ENCODE measurements at places on chromosomes 11 and 22. TPM values are rescaled to one million over a fixed set of nuclear protein-coding genes. Genes with fewer than 3 reads are reported as not detected.

Gene PATZ1
- 11.9 TPM for total RNA-seq

Gene CAT
- 47.6 TPM for total RNA-seq

Gene PRODH
- total RNA-seq, result 3.0 TPM

Gene APOL1
- 25.6 TPM for total RNA-seq

Gene FOLR1
- 0.22 TPM for total RNA-seq

Gene KCNQ1OT1
- 0.57 TPM for total RNA-seq

Gene GDPD4
- total RNA-seq, result not detected

Gene MRGPRX4
- total RNA-seq, result not detected

Gene CRYBB3
- not detected for total RNA-seq

Gene DSCAML1
- 1.2 TPM for total RNA-seq

DNA sequence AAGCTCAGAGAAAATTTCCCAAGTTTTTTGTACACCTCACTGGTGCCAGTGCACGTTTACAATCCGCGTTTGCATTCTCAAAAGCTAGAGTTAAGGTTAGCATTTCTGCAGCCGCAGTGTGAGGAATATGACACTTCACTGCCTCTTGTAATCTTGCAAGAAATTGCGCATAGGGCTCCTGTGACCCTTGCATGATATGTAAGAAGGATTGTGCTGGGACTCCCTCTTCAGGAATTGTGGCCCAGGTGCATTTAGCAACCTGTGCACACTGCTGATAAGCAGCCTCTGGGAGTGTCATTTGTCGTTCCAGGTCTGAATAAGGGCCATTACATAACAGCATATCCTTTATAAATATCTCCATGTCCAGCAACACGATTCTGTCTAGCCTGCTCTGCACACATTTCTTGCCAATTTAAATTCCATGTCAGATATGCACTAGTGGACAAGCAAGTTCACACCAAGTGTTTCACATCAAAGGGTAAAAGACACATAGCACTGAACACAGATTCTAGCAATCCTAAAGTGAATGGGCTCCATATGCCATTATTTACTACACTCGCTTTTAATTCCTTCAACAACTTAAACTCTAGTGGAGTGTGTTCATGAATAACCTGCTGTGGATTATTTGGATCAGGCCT is 69.2 kb upstream of the INCENP start:
- DNase-seq, result no peak

DNA sequence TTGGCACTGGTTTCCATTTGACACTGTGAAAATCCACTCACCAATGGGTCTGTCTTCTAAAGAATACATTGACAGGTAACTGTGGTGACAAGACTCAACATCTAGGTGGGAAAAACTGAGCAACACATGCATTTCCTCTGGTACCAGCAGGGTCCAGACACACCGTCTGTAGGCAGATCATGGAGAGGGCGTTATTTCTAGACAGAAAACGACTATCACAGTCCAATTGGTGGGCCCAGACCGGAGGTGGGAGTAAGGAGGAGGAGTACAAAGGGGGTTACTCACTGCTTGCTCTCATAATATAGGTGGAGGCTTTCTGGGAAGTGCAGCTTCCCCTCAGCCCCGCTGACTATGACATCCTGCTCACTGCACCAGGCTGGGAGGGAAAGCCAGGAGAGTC is 9.9 kb downstream of the OVCH2 start:
- no peak for DNase-seq

- DNase-seq, result no peak
Observed at GRCh38 chr11:12694183-12694531, 19.9 kb downstream of the TEAD1 start.

DNA sequence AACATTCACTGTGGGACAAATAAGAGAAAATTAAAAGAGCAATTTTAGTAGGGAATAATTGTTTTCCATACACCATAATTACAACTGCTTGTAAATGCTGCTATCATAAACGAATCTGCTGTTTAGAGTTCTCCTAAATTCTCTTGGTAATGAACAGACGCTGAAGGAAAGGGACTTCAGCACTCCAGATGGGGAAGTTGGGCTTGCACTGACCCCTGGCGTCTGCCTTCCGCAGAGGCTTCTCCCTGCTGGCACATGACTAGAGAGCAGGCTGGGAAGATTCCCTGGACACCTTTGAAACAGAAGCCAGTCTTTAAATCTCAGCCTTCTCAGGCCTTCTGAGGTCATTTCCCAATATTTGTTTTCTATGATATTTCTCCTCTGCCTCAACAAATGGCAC is 84.1 kb downstream of the NXPE2 start:
- no peak for DNase-seq

GRCh38 chr11:72239849-72240460 is 4.0 kb downstream of the PHOX2A start:
- DNase-seq, result no peak

DNA sequence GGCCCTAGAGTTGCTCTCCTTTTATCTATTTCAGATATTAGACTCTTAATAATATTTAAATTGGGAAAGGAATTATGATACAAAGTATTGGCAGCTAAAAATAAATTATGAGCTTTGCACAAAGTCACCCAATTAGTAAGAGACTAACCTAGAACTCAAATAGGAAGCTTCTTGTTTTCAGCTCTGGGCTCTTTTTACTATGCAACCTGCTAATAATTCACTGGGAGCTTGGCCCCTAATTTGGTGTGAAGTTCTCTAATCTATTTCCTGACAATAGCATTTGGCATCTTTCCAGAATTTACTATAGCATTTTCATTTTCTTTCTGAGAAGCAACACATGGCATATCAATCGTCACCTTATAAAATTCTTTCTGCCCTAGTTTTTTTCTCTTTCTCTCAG is 727.7 kb upstream of the ANO5 start:
- no peak for DNase-seq

- DNase-seq, result no peak
Observed at GRCh38 chr11:46874586-46874985, 28.5 kb upstream of the CKAP5 start.

- no peak for DNase-seq
Observed at GRCh38 chr22:32627091-32627490, 152.5 kb downstream of the FBXO7 start.

DNA sequence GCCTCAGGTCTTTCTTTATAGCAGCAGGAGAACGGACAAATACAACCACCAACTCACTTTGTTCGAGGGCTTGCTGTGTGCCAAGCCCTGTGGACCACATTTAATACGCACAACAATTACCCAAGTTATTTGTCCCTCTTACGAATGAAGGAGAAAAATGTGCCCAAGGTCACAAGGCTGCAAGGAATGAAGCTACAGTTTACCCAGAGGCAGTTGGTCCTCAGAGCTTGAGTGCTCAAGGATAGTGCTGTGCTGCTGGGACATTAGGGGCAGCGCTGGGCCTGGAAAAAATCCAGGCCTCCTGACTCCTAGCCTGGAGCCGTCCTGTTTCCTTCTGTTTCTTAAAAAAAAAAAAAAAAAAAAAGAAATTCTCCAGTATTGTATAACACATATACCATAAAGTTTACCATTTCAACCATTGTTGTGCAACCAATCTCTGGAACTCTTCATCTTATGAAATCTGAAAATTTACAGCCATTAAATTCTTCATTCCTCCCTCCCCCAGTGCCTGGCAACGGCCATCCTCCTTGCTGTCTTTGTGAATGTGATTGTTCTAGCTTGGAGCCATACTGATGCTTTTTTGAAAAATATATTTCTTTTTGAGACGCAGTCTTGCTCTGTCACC is 1.0 kb upstream of the C11orf86 start:
- no peak for DNase-seq

GRCh38 chr11:19208181-19208580 is 6.4 kb upstream of the CSRP3 start:
- no peak for DNase-seq

DNA sequence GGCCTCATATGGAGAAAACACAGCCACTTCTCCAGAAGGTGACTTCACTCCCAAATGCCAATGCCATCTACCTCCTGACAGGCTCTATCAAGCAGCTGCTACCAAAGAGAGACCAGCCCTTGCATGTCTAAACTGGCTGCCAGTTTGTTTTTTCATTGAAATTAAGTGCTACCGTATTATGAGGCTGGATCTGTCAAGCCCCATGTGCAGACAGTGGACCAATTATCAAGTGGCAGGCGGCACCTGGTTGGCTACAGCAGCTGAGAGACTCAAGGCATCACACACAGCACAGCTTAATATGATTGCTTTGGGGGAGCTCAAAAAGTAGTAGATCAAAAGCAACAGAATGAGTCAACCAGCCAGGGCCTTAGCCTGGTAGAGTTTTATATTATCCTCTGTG is 1293.0 kb upstream of the TENM4 start:
- DNase-seq, result no peak

GRCh38 chr11:33667819-33668467 is 32.7 kb downstream of the C11orf91 start:
- no peak for DNase-seq

DNA sequence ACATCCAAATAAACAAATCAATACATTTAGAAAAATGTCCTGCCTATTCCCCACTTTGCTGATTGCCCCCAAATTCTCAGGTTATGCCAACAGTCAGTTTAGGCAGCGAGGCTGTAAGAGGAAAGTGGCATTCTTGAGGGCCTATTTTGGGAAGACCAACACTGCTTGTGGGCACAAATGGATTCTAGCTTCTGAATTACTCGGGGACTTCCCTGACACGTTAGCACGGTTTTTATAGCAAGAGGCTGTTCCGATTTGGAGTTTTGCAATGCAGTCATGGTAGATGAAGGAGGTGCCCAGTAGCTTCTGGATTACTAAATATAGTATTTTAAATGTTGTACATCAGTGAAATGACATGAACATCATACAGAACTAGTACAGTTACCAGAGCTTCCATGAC is 13.1 kb downstream of the RCN1 start:
- DNase-seq, result no peak

DNA sequence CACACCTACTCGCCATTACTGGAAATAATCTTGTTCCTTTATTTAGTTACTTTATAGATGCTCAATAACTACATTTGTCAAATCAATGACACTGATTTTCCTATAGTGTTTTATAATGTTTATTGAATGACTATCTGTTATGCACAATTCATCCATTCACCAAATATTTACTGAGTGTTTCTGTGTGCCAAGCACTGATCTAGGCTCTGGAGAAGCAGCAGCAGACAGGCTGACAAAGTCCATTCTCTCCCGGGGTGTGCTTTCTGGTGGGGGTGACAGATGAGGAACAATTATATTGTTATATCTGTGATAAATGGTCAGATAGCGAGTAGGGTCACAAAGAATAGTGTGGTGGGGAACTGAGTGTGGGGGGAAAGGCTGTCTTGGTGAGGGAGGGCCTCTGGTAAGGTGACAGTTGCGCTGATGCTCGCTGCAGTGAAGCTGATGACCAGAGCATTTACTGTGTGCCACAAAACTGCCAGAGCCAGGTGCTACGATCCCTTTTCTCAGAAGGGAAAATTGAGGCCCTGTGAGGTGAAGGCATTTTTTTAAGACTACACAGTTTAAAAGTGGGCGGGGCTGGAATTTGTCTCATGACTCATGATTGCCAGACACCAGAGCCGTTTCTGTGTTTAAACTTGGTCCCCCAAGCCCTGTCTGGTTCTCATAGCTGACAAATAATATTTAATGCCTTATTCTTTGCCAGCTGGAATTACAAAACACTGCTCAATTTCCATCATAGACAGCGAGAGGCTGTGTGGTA is 10.2 kb downstream of the PACS1 start:
- DNase-seq, result no peak

DNA sequence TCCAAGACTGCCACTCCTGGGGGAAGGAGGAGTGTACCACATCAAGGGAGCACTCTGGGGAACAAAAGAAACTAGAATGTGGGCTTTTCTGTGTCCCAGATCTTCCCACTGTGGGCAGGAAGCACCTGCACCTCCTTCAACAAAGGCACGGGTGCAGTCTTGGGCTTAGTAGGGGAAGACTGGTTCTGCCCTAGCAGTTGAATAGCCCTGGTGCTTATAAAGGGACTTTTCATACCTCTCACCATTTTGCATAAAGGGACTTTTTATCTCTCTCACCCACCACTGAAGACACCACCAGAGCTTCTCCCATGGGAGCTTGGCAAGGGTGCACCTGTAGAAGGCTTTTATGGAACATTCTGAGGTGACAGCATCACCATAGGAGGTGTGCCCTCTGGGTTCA is 65.8 kb upstream of the MS4A8 start:
- DNase-seq, result no peak

- no peak for DNase-seq
Observed at GRCh38 chr11:44680982-44681597, 45.7 kb upstream of the TSPAN18 start.

DNA sequence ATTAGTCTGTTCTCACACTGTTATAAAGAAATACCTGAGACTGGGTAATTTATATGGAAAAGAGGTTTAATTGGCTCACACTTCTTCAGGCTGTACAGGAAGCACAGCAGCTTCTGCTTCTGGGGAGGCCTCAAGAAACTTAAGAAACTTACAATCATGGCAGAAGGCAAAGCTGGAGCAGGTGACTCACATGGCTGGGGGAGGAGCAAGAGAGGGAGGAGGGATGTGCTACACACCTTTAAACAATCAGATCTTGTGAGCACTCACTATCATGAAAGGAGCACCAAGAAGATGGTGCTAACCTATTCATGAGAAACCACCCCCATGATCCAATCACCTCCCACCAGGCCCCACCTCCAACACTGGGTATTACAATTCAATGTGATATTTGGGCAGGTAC is 381.6 kb downstream of the ETS1 start:
- DNase-seq, result no peak

DNA sequence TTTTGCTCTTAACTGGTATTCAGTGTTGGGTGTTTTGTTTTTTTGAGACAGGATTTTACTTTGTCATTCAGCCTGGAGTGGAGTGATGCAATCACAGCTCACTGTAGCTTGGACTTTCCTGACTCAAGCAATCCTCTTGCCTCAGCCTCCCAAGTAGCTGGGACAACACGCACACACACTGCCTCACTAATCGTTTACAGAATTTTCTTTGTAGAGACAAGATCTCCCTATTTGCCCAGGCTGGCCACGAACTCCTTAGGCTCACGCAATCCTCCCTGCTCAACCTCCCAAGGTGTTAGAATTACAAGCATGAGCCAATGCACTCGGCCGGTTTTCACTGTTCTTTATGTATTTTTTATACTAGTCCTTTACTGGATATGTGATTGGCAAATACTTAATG is 51.0 kb upstream of the IGLL5 start:
- DNase-seq, result no peak

DNA sequence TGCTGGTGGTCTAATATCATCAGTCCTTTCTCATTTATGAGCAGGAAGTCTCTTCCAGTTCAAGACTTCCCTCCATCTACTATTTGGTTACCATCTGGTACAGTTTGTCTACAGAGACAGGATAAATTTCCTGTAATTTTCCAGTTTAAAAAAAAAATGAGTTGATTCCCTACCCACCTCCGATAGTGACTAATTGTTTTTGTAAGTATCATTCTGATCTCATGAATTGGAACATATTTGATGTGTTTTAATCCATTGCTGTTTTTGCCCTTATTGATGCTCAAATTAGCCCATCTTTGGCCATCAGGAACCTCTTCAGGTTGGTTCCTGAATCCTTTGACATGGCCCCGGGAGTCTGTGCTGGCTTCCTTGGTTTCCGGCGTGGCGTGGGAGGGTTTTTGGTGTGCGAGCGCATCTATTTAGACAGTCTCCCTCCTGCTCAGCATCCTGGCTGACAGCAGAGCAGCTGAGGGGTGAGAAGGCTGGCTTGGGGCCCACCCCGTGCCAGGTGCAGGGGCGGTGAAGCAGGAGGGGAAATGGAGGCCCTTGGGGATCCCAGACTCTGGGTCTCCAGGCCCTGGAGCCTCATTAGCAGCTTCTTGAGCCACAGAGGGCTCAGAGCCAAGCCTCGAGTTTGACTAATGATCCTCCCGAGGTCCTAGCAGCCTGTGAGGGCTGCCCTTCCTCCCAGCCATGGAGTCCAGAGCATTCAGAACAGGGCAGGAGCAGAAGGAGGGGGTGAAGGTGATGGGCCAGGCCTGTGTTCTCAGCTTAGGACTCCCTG is 6.8 kb downstream of the OMP start:
- DNase-seq, result no peak

Measured in cardiac septum (tissue), 1 donor.